ENCODE measurements at places on chromosomes 2 and 18.
A peak's percentile ranks its signal among the peaks of the same experiment; 100 is the strongest.

DNA sequence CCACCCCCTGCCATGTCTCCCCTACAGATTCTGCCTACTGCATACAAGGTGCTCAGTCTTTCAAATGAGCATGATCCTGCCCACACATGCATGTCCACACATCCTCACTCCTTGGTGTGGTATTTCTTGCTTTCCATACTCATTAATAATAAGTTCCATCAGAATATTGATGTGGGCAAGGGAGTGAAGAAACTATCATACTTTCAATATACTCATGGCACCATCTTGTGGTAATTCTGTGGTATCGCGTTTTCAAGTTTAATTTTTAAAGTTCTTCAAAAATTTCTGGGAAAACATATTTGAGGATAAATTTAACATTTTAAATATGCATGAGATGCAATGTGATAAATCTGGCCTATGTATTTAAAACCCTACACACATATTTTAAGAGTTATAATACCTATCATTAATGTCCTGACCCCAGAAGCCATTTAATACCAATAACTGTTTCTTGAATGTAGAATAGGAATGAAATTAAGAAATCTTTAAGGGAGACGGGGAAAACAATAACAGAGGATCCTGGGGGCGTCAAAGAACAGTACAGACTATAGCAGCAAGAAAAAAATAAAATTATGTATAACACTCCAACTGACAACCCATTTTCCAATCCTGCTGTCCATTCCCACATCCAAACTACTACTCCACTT is 110.1 kb downstream of the ZNF385B start:
- DNase-seq, result peak; percentile 41

GRCh38 chr2:2717406-2717805 is 386.3 kb upstream of the MYT1L start:
- DNase-seq, result no peak

- DNase-seq, result no peak
Observed at GRCh38 chr2:145116056-145116455, 596.1 kb upstream of the ZEB2 start.

- DNase-seq, result peak; percentile 34
Observed at GRCh38 chr2:27095745-27096651, 9.4 kb downstream of the KHK start.

DNA sequence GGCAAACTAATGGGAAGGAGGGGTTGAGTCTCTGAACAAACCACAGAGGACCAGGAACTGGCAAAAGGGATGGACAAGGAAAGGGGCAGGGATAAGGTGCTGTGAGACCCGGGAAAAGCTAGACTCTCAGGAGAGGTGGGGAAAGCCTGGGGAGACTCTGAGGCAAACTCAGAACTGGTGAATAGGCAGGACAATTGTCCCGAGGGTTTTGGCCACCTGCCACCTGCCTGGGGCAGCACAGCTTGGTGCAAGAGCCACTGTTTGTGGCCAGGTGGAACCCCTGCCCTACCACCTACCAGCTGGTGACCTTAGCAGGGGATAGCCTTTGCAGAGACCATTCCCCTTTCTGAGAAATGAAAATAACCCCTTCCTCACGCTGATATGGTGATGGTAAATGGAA is 129.4 kb upstream of the ASB18 start:
- DNase-seq, result no peak

DNA sequence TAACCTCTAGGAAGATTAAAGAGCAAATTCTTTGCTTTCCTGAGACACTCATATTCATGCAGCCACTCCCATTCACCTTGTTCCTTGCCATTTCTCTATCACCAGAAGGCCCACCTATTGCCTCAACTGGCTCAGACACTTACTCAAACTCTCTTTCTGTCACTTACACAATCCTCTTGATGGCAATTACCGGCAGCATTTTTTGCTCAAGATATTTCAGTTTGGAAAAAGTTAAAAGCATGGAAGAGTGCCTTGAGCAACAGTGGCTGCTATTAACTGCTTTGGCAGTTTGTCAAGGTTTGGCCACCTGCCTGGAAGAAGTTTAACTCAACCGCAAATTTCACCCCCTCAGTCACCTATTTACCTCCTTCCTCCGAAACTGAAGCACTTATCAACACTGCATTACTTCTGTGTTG is 1104.0 kb upstream of the PIK3C3 start:
- peak; percentile 94 for DNase-seq

DNA sequence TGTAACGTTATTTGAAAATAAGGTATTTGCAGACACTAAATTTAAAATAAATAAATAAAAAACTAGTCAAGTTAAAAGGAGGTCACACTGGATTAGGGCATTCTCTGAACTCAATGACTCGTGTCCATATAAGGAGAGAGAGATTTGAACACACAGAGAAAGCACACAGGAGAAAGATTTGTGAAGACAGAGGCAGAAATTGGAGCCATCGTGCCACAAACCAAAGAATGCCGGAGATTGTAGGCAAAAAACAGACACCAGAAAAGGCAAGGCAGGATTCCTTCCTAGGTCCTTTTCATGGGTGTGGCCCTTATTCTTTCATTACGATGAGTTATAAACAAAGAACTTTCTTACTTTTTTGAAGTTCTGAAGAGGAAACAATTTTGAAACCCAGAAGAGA is 981.5 kb downstream of the DCDC2C start:
- no peak for DNase-seq

All from NCI-H1105 treated with DMSO at 0.1 percent for 48 hours (cell line).